ENCODE measurements at places on chromosomes 16 and 17.

- no peak for DNase-seq
These were observed 2.8 kb upstream of the RAPGEFL1 start for GRCh38 chr17:40174514-40174913.

DNA sequence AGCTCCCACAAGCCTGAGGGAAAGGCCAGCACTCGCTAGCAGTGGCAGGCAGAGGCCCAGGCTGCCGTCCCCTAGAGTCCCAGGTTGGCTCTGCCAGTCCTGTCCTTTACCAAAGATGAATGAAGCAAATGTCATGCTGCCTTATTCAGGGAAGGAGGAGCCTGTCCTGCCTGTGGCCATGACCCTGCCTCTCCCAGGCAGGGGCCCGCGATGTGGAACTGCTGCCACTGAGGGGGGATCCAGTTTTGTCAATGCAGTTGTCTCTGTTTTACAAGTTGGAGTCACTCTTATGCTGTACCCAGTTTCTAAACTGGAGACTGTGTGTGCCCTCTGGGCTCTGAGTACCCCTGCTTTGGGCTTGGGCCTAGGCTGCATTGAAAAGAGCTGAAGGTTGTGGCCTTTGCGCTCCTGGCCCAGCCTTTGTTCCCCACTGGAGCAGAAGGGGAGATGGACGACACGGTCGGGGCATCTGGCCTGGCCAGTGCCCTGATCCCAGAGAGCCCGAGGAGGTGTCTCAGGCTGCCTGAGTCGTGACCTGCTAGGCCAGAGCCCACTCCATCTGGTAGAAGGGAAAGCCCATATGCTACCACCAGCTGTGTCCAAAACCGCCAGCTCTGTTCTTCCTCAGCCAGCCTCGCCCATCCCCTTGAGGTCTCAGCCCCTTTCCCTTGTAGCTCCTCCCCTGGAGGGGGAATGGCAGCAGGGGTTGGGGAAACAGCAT lies 5.5 kb downstream of the LIMD2 start:
- no peak for DNase-seq

DNA sequence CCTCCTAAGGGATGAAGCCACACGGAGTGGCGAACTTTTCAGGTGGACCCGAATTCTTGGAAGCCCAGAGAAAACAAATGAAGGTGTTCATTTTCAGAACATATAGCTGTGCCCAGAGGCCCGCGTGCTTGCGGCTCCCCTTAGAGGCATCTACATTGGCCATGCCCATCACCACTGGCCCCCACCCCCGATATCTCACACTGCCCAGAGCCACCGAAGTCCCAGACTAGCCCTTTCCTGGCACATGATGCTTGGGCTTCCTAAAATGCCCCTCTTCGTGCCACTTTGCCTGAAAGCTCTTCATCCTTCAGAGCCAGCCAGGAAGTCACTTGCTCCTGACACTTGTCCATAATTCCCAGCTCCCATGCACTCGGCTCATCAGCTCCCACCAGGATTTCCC lies 2.1 kb upstream of the HEXIM1 start:
- DNase-seq = no peak

GRCh38 chr16:17578981-17579874 lies 108.5 kb upstream of the XYLT1 start:
- DNase-seq = peak; percentile 77

DNA sequence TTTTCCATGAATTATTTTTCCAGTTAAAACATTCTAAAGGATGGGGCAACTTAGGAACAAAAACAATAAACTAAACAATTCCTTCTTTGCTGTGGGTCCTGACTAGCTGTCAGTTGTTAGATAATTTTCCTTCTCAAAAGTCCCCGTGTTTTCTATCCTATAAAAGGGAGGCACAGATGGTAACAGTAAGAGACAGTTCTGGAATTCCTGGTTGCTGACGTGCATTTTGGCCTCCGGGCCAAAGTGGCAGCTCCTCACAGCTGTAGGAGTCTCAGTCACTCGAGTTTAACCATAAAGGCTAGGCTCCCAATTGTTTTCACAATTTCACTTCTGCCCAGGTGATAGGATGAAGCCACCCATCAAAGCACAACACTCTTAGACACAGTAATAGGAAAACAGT lies 77.0 kb upstream of the ZNF423 start:
- DNase-seq = no peak

DNA sequence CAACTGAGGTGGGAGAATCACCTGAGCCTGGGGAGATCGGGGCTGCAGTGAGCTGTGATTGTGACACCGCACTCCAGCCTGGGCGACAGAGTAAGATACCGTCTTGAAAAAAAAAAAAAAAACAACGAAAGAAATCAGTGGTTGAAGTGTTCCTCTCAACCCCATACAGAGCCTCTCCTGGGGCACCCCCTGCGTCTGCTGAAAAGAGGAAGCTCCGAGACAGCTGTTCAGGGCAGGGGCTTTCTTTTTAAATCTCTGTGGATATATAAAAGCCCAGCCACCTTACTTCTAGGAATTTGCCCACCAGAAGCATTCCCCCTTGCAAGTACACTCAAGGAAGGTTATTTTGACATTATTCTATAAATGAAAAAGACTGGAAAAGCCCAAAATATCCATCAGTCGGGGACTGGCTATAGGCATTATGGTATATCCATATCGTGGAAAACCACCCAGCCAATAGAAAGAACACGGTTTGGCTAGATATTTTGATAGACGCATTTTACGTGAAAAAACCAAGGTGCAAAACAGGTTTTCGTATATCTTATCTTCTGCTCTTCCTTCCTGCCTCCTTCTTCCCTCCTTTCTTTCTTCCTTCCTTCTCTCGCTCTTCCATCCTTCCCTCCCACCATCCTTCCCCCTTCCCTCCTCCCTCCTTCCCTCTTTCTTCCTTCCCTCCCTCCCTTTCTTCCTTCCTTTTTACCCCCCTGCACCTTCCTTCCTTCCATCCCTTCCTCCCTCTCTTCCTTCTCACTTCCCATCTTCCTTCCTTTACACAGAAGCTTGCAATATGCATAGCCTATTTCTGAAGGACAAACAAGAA lies 9.2 kb upstream of the CCL22 start:
- no peak for DNase-seq

GRCh38 chr16:24088767-24089166 lies 167.4 kb upstream of the CACNG3 start:
- no peak for DNase-seq

GRCh38 chr17:61426482-61427304 lies 25.5 kb upstream of the TBX4 start:
- no peak for DNase-seq

DNA sequence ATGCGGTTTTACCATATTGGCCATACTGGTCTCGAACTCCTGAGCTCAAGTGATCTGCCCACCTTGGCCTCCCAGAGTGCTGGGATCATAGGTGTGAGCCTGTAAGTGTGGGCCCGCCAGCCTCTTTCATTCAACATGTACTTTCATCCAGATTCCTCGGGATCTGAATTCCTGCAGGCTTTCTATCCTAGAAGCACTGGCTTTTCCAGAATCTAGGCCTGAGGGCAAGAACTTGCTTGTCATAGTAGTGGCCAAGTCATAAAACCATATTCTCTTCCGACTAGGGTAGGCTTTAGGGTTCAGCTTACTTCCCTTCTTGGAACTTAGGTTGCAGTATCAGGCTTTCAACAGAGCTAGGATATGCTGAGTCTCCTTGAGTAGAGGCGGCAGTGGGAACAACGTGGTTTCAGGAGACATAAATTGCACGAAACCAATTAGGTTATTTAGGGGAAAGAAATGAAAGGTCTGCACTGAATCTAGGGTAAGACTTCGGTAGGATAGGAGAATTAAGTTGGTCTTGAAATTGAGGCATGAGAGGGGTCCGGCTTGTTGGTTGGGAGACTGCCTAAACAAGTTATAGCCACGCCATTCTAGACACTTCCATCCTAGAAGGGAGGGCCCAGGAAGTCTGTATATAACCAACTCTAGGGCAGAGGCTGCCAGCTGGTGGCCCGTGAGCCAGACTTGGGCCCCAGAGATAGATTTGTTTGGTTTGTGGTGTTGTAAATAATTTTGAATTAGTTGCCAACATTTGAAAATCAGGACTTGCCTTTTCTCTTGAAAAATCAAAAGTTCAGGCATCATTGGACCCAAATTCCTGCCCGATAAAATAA lies 15.6 kb downstream of the SLC7A6 start:
- no peak for DNase-seq

DNA sequence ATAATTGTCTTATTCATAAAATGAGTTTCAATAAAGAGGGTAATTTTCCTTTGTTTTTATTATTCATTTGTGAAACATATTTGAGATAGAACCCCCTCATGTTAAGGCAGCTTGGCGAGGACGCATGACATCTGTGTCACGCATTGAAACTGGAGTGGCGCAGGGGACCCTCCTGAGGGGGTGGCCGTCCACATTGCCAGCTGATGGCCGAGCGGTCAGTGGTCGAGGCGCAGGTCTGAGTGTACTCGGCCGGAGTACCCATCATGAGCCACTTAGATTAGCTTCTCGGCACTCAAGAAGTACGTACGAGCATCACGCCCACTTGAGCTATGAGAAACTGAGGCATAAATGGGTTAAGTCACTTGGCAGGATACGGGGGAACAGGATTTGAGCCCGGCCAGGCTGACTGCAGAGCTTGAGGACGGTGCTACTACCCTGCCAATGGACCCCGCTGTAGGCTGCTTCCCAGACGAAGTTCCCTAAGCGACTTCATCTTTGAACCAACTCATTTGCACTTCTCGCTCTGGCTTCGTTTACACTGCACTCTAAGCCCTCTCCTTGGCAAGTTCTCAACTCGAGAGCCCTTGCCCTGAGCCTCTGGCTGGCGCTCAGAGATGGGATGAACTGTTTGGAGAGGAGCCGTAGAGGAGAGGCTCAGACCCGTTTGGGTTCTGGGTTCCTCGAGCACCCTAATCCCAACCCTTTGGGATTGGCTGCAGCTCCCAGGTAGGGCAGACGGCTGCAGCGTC lies 91.8 kb downstream of the SDK2 start:
- DNase-seq = no peak

- DNase-seq = no peak
These were observed 49.4 kb downstream of the ADAMTS18 start for GRCh38 chr16:77385481-77385880.

GRCh38 chr17:6986676-6987075 lies 9.2 kb upstream of the ALOX12 start:
- no peak for DNase-seq

GRCh38 chr17:13575466-13575865 lies 26.3 kb downstream of the HS3ST3A1 start:
- DNase-seq = no peak

DNA sequence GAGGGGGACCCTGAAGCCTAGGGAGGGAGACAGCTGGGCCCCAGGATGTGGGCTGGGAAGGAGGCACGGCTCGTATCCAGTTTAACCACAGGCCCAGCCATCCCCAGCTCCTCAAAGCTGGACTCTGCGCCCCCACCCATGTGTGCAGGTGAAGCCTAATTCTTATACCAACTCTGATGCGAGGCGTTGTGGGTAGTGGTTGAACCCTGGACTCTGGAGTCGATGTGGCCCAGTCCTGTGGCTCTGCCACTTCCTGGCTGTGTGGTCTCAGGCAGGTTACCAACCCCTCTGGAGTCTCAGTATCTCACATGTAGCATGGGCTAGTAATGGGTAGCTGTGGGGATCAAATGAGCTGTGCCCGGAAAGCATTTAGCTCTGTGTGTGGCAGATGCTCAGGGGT lies 60.4 kb upstream of the TOB1 start:
- DNase-seq = no peak

- no peak for DNase-seq
These were observed 6.7 kb upstream of the PHKG2 start for GRCh38 chr16:30741461-30741914.

DNA sequence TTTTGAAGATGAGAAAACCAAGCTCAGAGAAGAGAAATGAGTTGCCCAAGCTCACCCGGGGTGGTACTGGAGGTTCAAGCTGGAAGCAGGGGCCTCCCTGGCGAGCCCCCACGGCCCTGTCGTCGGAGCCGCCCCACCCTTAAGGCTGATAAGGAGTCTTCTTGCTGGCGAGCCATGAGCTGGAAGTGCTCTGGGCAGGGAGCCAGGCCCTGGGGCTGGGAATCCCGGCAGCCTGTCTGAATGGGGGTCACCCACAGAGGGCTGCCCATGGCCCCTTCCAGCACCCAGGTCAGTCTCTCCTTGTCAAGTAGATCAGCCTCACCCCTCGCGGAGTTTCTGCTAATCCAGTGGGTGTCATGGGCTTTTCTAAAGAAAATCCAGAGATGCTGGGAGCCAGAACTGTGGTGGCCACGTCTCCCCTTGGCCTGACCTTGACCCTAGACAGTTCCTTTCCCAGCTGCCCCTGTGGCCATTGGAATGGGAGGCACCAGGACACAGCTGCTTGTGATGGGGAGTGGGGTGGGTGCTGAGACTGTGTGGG lies 1.2 kb upstream of the P2RX1 start:
- DNase-seq = no peak

- no peak for DNase-seq
These were observed 130.2 kb downstream of the MYO1D start for GRCh38 chr17:32746698-32747097.

DNA sequence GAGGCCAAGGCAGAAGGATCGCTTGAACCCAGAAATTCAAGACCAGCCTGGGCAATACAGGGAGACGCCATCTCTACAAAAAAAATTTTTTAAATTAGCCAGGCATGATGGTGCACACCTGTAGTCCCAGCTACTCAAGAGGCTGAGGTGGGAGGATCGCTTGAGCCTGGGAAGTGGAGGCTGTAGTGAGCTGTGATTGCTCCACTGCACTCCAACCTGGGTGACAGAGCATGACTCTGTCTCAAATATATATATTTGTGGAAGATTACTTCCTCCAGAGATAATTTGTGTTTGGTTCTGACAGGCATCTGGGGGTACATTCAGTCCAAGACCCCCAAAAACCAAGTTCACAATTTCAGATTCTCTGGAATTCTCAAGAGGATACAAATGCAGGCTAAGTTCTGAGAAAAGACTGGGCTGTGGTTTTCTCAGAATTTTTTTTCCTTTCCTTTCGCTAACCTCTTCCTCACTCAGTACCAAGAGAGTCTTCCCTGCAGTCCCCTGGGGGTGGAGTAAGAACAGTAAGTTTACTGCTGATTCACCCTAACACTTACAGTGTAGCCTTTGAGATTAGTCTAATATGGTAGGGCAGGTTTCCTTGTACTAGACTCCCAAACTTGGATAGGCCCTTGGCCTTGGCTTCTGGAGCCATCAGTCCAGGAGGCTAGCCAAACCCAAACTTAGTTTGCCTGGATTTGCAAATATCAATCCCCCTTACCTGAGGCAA lies 15.1 kb downstream of the GSDMB start:
- DNase-seq = no peak

DNA sequence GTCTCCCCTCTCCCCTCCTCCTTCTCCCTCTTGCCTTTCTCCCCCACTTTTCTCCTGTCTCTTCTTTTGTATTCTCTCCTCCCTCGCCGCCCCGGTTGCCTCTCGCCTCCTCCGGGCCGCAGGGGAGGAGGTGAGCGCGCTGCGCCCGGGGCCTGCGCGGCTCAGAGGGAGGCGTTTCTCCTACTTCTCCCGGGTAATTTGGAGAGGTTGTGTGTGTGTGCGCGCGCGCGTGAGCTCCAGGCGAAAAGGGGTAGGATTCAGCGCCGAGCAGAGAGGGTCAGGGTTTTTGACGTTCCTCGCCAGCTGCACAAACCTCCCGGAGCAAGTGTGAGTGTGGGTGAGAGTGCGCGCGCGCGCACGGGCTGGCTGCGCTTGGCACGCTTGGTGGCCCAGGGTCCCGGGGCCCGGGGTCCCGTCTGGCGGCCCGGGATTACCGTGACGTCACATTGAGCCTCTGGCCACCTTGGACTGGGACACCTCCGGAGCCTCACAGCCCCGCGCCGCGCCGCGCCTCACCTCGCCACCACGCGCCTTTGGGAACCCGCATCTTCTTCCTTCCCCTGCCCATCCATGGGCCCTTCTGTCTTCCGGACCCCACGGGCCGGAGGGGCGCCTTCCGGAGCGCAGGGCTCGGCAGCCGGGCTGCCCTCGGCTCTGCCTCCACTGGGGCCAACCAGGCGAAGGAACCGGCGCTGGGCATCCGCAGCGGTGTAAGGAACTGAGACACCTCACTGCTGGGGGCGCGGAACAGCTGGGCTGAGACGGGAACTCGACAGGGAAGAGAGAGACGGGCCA lies 479 bp downstream of the IRX6 start:
- peak; percentile 64 for DNase-seq
